Activated CD4-positive, alpha-beta T cell treated with anti-CD3 and anti-CD28 coated beads, Interleukin-2, amount 10 ng/mL, durations not matched to agents 24 days and 14 days (primary cell): ENCODE measurements at places on chromosomes 2 and 18. TPM values are rescaled to one million over a fixed set of nuclear protein-coding genes. Genes with fewer than 3 reads are reported as not detected.

Gene ZNF638
- total RNA-seq = 90.2 and 91.5 TPM in 2 replicates

Gene RGPD5
- total RNA-seq = 27.8 and 29.7 TPM in 2 replicates

Gene SPC25
- total RNA-seq = 22.5 and 22.8 TPM in 2 replicates

Gene NYAP2
- not detected in 2 replicates for total RNA-seq

- DNase-seq = no peak
Observed at GRCh38 chr2:29519338-29519925, 402.0 kb downstream of the ALK start.

DNA sequence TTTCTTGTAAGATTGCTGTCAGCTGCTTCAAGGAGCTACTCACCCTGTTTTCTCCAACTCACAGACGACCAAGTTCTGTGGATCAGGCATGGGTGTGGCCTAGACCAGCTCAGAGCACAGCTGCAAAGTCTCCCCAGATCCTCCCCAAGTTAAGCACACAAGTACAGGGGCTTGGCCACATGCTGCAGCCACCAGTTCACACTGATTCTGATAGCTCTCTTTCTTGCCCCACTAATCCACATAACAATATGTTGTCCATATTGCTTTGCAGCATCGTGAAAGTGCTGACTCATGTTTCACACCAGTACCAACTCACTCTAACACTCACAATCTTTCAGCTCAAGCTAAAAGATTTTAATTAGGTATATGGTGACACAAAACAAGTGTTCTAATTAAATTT, 437.0 kb downstream of the PARD3B start:
- peak; percentile 63 for DNase-seq

GRCh38 chr2:143123911-143124310, 5.3 kb upstream of the ARHGAP15 start:
- DNase-seq = peak; percentile 55
